ENCODE measurements at places on chromosomes 12 and 14.

GRCh38 chr14:29820785-29821184 is 106.9 kb downstream of the PRKD1 start:
- DNase-seq, result no peak

- DNase-seq, result no peak
These were observed 34.2 kb downstream of the PPM1H start for GRCh38 chr12:62900686-62901272.

GRCh38 chr12:82801951-82802610 is 115.4 kb downstream of the TMTC2 start:
- no peak for DNase-seq

GRCh38 chr12:40313928-40314327 is 89.1 kb downstream of the LRRK2 start:
- no peak for DNase-seq

DNA sequence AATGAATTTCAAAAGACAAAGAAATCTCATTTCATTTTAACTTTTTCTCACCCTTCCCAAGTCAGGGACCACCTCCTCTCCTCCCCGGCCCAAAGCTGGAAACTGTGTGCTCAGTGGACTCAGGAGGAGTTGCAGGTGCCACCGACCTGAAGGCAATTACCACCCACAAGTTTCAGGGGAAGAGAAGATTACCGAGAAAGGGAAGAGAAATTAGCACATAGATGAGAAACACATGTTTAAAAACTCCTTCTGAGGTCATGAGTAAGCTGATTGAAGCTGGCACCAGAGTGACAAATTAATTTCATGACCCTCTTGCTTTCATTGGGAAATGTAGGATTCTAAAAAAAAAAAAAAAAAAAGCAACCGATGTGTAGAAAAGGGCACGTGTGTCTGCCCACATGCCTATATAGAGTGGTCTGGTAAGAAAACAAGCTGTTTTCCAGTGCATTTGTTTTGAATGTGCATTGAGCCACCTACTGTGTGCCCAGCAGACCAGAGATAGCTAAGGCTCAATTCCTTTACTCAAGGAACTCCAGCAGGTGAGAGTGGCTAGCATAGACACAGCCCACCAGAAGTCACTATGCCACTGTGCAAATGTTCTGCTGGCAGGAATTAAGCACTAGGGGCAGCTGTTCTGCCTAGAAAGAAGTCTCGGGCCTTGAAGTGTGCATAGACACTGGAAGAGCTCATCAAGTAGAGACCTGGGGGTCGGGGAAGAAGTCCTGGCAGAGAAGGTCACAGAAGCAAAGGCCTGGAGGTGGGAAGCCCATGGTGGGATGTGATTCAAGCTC is 30.5 kb downstream of the DPF3 start:
- no peak for DNase-seq

DNA sequence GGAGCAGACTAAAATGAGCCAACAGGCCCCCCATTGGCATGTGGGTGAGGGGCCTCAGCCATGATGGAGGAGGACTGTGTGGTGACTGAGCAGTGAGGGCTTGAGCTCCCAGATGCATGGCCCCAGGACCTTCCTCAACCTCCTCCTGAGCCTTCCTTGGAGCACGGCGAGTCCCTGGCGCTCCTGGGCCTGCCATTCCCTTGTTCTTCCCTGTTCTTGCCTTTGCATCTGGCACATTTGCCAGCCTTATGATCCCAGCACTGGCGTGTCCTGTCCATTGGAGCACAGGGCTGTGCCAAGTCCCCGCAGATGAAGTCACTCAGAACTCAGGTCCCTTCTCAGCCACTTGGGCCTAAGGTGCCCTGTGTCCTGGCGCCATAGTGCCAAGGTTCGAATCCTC is 40.3 kb upstream of the MEG3 start:
- DNase-seq, result no peak
